Right ventricle myocardium superior (tissue), 1 donor: ENCODE measurements at places on chromosomes 2 and 18. TPM values are rescaled to one million over a fixed set of nuclear protein-coding genes. Genes with fewer than 3 reads are reported as not detected.

- no peak for DNase-seq
These were observed 2069.6 kb upstream of the CELF4 start for GRCh38 chr18:39635192-39635591.

DNA sequence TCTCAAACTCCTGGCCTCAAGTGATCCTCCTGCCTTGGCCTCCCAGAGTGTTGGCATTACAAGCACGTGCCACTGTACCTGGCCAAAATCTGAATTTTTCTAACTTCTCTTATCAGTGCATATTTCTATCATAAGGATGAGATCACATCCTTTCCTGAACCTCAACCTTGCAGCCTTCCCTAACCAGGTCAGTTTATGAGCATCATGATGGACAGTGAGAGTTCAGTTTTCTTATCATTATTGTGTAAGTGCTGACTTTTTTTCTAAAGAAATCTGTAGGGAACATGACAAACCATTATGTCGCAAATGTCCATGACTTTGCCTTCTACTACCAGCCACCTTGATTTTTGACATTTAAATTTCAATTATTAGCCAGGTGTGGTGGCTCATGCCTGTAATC is 31.5 kb downstream of the MRPL33 start:
- DNase-seq, result no peak

- no peak for DNase-seq
These were observed 14.9 kb upstream of the GNAL start for GRCh38 chr18:11674119-11674518.

GRCh38 chr18:9758624-9759075 is 50.5 kb downstream of the RAB31 start:
- DNase-seq, result no peak

- DNase-seq, result no peak
These were observed 352.0 kb downstream of the IRS1 start for GRCh38 chr2:226447338-226448300.

DNA sequence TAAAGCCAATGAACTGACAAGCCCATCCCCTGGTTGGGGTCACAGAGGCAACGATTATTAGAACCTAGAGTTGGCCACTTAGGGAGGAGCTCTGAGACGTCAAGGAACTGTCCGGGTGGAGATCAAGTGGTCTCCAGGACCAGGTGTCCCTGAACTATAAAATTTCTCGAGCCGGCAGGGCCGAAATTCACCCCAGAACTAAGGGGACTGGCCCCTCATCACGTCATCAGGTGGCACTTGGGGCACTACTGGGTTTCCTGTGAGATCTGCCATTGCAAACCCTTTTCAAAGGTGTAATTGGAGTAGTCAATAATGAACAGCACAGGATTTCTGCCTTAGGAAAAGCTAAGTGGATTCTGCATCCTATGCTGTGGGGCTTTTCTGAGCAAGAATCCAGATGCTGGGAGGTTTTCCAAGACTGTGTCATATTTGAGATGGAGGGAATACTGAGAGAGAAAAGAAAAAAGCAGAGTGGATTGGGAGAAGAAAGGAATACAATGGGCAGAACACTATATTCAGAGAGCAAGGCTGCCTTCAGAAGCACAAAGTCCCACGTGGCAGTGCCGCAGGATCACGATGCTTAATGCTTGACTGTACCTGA is 113.6 kb downstream of the ALPK2 start:
- DNase-seq, result no peak

- DNase-seq, result no peak
These were observed 86.9 kb upstream of the FAM136A start for GRCh38 chr2:70388813-70389212.

DNA sequence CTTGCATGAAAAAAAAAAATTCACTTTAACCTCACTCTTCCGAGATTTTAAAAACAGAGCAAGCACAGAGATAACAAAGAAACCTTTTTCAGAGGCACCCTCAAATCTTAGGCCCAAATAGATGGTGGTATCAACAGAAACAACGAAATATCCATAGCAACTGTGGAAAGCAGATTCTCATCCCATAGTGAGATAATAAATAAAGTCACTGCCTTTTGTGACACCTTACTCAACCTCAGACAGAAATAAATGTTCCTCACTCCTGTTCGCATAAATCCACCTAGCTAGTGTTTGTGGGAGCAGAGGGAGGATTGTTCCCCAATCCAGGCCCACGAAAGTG is 60.9 kb upstream of the RTN4 start:
- DNase-seq, result no peak

- no peak for DNase-seq
These were observed 18.8 kb downstream of the ARHGAP15 start for GRCh38 chr2:143148011-143148410.

GRCh38 chr2:217297096-217297495 is 437.2 kb upstream of the TNP1 start:
- no peak for DNase-seq

DNA sequence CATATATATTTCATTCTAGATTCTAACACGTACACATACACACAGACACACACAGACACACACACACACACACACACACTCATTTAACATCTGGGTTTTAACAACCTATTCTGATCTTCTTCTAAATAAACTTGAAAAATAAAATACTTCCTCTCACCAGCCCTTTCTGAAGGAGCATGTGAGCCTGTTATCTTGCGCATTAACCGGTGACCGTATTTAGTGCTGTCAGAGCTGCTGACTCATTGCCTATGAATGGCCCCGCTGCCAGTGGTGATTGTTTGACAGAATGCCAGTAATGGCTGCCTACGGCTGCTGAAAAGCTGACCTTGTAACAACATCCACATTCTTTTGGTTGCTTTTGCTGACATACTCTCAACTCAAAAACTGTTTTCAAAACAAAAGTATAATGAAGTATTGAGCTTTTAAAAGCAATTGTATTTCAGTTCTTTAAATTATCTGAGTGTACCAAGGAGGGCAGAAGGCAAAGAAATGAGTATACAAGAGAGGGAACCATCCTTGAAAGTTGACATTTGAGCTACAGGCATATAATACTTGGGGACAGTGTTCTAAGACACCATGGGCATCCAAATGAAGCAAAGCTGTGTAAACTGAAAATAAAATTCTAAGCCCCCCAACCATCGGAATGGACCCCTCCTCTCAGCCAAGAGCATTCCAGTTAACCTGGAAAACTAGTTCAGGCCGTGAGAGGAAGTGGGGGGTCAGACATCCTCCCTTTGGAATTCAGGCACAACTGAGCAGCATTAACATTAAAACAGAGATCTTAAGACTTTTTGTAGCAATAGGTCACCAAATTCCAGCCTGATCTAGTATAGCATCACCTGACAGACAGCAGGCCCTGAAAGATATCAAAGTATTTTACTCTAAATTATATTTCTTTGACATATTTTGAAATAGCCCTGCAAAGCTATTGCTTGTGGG is 50.2 kb upstream of the DTNA start:
- DNase-seq, result peak; percentile 84

The USP37 gene
- 5.9 TPM for total RNA-seq

The CD8B2 gene
- total RNA-seq, result not detected

The RAPGEF4 gene
- 7.2 TPM for total RNA-seq

The IL36G gene
- not detected for total RNA-seq

The FASTKD1 gene
- total RNA-seq, result 111 TPM

The CYTIP gene
- 1.1 TPM for total RNA-seq

The ACYP2 gene
- total RNA-seq, result 64.2 TPM

The GPR39 gene
- not detected for total RNA-seq
